ENCODE measurements at places on chromosomes 12 and 14.

DNA sequence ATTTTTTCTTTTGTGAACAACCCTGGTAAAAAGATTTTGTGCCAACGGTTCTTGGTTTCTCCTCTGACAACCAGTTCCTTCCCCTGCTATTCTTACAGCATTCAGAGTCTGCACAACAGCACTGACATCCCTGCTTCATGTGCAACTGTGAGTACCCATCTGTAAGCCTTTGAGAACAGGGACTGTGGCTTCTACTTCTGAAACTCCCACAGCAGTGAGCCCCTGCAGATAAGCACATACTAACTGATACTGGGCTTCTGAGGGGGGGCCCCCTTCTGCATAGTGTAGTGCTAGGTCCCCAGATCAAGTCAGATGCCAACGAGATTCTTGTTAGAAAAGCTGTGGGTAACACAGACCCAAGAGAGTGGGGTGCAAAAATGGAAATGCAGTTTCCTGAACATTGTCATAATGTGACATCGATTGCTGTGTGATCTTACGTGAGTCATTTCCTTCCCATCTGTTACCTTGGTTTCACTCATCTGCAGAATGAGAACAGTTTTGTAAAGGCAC is 11.1 kb upstream of the NINJ2 start:
- DNase-seq: peak; percentile 24

GRCh38 chr14:90088176-90088575 is 26.4 kb downstream of the KCNK13 start:
- peak; percentile 21 for DNase-seq

DNA sequence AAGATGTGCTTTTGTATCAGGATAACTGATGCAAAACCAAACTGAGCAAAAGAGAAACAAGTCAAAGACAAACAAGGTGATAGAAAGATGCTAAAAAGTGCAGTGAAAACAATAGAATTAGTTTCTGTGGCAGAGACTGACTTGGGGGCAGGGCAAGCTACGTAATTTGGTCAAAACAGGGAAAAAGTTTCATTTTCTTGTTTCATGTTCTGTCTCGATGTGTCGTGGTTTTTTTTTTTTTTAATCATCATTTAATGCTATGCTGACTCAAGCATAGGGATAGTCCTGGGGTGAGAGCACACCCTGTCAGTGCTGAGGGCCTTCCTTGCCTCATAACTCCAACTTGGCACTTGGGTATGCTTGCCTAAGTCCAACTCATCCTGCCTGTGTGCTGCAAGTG is 144.1 kb upstream of the PTPRQ start:
- peak; percentile 21 for DNase-seq

GRCh38 chr12:57496822-57497221 is 9.0 kb downstream of the MARS1 start:
- DNase-seq: no peak

DNA sequence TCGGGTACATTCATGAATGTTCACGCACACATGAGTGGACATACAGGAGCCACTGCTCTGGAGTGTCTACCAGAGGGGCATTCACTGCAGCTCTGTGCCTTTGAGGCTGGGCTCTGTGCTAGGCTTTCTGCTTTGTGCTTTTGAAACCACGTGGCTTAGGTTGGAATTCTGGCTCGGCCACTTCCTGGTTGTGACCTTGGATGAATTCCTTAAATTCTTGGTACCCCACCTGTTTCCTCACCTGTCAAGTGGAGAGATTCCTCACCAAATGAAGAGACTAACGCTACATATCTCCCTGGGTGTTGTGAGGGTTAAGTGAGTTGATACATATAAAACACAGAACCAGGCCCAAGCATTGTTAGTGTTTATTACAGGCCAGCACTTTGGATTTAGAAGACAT is 842.8 kb downstream of the VRK1 start:
- DNase-seq: no peak
